ENCODE measurements at places on chromosomes 6 and 20.

DNA sequence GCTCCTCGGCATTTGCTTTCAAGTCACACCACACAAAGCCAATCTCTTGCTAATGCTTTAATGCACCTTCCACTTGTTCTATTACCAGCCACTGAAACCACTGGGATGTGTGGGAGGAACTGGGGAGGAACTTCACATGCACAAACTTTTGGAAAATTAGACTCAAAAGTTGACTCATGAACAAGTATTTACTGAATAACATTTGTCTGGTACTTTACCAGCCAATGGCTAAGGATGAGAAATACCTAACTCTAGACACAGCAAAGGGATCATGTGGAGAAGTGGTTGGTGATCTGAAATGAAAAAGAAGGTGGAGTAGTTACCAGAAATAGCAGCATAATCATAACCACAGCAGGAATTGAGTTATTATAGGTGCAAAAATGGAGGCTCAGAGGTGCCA lies 554.0 kb upstream of the NOX3 start:
- no peak for DNase-seq

GRCh38 chr6:149563203-149563927 lies 2.8 kb upstream of the GINM1 start:
- no peak for DNase-seq

DNA sequence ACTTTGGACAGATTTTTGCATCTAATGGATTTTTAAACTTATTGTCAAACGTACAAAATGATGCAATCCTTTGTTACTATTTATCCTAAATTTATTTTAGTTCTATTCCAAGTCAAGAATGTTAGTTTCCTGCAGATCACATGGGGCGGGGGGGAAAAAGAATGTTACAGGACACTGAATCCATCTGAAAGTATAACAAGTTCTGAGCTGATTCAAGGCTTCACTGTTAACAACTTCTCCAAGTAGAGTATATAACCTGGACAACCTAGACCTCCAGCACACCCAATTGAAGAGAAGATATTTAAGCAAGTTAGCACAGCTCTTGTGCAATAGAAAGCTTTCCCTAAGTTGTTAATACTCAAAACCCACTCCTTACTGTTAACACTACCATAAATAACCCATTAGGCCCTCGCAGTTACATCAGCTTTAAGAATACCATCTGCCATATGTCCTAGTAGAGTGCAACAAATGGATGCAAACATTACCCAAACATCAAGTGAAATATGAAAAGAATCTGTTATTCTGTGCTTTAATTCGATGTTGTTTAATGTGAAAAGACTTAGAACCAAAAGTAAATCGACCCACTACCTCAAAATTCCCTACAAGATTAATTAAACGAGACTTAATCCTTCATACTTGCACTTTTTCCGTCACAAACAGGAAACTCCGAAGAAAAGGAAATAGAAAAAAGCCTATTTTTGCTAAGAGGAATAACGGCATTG lies 1.3 kb downstream of the SEC63 start:
- DNase-seq: no peak

- no peak for DNase-seq
These were observed 30.5 kb upstream of the RPS6KA2 start for GRCh38 chr6:166657531-166657930.

- DNase-seq: no peak
These were observed 64.2 kb upstream of the AKIRIN2 start for GRCh38 chr6:87766211-87766610.

DNA sequence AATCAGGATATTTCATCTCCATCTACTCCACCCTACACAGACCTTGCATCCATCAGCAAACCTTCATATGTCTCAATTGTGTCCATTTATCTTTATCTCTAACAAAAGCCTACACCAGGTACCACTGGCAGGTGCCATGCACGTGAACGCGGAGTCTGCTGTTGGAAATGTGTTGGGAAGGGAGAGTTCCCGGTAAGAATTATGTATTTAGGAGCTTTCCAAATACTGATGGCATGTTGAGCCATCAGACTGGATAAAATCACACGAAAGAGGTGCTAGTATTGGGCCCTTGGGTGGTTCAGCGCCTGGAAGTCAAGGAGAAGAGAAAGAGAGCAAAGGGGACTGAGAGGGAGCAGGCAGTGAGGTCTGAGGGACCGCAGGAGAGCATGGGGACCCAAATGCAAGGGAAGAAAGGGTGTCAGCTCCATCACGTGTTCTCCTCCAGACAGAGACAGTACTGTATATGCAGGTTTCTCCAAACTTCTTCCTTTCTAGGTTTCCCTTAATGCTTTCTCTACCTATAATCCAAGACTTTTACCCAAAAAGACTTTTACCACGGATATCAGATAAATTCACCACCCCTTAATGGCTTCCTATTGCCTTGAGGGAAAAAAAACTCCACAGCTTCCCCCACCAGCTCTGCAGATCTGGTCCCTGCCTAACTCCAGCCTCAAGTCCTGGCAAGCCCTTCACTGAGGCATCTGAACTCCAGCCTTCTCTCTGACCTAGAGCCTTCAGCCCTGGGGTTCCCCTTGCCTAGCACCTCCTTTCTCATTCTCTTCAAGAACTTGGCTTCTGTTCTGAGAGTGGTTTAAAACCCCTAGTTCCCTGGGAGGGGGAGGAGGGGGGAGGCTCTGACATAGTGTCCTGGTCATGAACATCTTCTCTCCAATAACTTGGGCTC lies 4.8 kb upstream of the ZNF217 start:
- DNase-seq: no peak

DNA sequence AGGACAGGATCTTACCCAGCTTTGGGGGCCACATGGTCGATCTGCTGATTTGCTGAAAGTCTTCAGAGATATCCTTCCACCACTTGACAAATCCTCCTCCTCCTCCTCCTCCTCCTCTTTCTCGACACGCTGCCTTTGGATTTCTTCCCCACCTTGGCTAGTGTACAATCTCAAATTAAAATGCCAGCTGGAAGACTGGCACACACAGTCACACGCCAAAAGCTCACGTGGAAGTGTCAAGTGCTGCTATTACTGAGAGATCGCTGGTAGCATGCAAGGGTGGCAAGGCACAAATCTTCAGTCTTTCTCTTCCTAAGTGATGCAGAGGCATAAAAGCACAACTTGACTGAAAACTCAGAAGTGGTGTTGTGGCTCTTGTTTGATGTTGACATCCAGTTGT lies 35.3 kb downstream of the GPR6 start:
- no peak for DNase-seq

GRCh38 chr6:100504786-100505737 lies 40.3 kb upstream of the SIM1 start:
- DNase-seq: no peak

DNA sequence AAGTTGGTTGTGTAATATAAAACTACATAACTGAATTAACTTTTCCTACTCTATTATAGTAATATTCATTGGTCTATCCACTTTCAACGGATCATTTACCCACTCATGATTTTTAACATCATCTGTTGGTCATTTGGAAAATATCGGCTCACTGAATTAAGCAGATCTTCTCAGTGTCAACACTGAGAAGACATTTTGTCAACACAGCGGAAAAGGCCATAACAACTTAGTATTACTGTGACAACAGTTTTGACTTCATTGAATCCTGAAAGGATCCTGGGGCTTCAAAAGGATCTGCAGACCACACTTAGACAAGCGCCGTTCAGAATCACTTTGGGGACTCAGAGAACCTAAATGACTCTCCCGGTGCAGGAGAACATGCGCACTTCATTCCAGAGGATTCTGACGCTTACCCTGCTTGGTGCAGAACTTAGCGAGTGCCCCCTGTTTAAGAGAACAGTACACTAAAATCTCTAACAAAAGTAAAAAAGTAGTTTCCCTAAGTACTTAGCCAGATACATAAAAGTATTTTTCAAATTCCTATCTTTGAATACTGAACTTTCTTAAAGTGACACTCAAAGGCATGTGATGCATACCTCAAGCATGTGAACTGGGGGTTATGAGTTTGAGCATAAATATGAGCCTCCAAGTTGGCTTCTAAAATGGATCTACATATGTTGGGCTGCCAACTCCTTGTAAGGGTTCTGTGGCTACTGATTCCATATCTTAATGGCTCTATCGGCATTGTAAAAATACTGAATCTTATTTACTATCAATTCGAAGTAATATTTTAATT lies 4.0 kb downstream of the ZBTB2 start:
- no peak for DNase-seq

GRCh38 chr6:56904068-56904467 lies 50.8 kb upstream of the BEND6 start:
- DNase-seq: no peak

- no peak for DNase-seq
These were observed 20.6 kb upstream of the VEGFA start for GRCh38 chr6:43749461-43749860.

DNA sequence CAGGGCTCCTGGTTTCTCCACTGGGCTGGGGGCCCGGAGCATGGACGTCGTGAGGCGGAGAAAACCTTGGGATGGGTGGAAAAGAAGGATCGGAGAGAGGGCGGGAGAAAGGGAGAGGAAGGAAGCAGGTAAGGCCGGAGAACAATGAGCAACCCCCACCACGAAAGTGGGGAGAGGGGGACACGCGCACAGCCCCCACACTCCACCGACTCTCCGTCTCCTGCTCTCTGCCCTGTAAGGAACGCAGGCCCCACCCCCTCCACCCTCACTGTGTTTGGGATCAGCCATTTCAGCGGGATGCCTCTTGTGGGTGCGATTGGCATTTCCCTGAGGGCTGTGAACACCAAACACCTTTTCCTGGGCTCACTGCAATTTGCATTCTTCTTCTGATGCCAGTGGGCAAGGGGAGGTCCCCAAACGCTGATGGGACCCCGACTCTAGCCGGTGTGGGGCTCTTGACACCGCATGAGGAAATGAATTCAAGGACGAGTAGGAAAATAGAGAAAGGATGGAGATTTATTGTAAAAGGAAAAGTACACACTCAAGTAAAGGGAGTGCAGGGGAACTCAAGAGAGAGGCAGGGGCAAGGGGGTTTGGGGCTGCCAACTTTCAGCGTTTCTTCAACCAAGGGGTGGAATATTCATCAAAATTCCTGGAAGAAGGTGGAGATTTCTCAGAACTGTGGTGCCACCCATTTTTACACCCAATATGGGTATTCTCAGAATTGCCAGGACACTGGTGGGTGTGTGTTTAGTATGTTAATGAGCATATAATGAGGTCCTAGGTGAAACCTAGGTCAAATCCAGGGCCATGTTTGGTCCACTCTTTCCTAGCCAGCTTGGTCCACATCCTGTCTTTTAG lies 13.1 kb upstream of the RAET1L start:
- no peak for DNase-seq

- no peak for DNase-seq
These were observed 3.5 kb upstream of the LTA start for GRCh38 chr6:31568537-31568961.

DNA sequence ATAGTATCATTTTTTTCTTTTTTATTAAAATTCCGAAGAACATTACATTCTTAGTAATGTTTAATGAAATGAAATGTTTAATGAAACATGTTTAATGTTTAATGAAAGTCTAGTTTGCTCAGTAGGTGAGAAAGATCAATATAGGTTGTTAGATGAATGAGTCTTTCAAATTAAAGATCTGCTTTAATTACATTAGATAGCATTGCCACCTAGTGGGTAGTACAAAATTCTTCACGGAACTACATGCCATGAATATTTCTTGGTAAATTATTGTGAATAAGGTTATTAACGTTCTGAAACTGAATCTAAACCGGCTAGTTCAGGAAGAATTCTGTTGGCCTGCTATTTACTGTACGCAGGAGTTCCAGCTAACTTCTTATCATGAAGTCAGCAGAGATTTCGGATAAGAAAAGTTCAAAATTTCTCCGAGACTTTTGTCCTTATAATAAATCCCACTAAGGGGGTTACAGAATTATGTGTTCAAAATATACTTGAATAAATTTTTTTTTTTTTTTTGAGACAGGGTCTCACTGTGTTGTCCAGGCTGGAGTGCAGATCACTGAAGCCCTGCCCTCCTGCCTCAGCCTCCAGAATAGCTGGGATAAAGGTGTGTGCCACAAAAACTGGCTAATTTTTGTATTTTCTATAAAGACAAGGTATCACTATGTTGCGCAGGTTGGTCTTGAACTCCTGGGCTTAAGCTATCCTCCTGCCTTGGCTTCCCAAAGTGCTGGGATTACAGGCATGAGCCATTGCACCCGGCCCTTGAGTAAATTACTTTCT lies 7.9 kb upstream of the GMNN start:
- no peak for DNase-seq

- no peak for DNase-seq
These were observed 30.2 kb upstream of the AAR2 start for GRCh38 chr20:36206068-36206467.

- no peak for DNase-seq
These were observed 46.7 kb downstream of the PRKN start for GRCh38 chr6:162680871-162681270.

DNA sequence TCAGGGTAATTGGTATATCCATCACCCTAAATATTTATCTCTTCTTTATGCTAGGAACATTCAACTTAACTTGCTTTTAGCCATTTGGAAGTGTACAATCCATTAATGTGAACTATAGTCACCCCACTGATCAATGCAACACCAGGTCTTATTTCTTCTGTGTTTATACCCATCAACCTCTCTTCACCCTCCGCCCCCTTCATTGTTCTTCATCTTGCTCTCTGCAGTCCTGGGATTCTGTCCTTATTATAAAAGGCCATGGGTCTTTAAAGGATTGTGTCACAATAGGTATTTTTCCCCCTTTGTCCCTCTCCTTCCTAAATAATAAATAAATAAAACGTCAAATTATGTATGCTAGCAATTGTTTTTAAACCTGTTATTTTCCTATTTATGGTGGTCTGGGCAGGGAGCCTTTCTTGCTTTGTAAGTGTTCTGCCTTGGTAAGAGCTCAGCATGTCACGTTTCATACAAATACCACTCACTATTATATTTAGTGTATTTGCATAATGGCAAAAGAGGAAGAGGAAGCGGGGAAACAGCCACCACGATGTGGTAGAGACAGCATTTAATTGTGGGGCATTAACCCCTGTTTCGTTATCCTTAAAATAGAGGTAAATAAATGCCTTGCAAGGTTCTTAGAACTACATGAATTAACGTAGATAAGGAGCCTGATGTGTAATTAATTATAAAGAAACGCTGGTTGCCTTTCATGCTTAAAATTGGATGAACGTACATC lies 1.9 kb downstream of the ABRACL start:
- DNase-seq: no peak

- no peak for DNase-seq
These were observed 801.4 kb upstream of the EYS start for GRCh38 chr6:66508433-66508832.

DNA sequence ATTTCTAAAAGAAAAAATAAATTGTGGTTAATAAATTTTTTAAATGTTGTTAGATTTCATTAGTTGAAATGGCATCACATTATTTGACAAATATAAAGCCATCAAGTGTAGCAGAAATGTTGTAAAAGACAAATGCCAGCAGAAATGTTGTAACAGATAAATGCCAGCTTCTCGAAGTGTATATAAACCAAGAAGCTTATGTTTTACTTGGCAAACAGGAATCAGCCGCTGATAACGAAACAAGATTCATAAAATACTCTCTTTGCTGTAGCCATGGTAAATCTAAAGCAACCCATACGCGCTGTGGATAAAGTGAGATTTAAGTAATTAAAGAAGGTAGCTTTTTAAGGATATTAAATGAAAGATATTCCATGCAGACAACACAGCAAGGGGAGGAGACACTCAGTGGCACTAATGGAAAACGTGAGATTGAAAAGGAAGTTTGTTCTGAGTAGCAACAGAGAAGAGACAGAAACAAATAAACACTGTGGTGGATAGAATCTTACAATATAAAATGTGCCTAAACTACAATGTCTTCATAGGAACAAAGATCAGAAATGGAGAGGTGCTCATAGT lies 29.6 kb downstream of the BTBD9 start:
- no peak for DNase-seq

GRCh38 chr6:133358574-133359150 lies 117.5 kb downstream of the EYA4 start:
- no peak for DNase-seq

All from stimulated activated CD4-positive, alpha-beta T cell treated with anti-CD3 and anti-CD28 coated beads, Interleukin-4, amount 100 ng/mL, for 48 hours (primary cell).